ENCODE measurements at places on chromosomes 4 and X.

DNA sequence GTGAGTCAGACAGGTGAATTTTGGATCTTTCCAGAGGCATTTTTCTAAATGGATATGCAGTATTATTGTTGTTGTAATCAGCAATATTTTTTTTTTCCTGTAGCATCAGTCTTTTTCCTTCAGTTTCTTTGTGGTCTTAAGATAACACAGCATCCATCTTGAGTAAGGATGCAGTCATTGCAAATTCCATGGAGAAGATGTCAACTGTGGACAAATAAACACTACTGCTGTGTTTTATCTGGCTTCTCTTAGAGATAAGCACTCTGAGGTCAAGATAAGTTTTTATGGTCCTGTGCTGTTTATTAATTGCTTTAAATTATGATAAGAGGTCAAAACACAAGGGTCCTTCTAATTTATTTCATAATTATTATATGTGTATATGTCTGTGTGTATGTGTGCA lies 1255.7 kb downstream of the ADGRL3 start:
- H3K27me3 ChIP-seq: no peaks in the 10 kb centered on the region
- H3K4me1 ChIP-seq: no peaks in the 10 kb centered on the region
- no peak overlapping the region for H3K27ac ChIP-seq
- DNase-seq: no peak

DNA sequence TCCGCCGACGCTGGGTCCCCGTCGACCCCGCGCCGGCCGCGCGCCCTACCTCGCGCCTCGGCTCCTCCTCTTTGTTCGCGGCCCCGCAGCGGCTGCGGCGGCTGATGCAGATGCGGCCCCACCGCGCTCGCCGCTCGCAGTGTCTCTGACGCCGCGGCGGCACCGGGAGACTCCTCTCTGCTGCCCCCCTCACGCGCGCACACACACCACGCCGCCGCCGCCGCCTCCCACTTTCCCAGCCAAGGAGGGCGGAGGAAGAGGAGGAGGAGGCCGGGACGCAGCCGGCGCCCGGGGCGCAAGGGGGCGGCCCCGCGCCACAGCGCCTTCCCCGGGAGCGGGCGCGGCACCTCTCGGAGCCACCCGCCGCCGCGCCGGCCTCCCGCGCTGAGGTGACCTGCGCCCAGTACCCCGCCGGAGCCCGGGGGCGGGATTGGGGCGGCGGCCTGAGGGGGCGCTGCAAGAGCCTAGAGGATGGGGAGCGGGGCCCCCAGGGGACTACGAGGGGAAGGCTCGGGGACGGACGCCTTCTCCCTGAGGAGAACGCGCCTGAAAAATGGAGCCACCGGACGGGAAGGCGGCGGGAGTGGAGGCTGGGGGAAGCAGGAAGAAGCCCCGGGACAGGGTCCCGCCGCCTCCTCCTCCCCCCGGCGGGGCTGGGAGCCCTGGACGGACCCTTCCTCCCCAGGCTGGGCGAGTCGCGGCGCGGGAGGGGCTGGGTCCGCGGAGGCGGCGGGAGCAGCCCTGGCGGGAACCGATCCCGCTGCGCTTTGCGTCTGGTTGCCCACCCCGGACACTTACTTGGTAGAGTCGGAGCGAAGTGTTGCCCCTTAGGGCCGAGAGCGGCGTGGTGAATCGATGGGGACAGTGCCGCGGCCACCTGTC lies at the start of gene SH3RF1:
SH3RF1 (minus strand) TSS at position 147 of the 882 bp plus-strand sequence. CDS start 1,744 bp downstream, outside the sequence.
- H3K36me3 ChIP-seq: no peaks in the 10 kb centered on the region
- DNase-seq: peak; percentile 27
- H3K27ac ChIP-seq: no peak within 1 kb of the TSS
- peaks cover 28% of the 10 kb centered on the region for H3K27me3 ChIP-seq
- no peak within 1 kb of the TSS for H3K4me3 ChIP-seq

DNA sequence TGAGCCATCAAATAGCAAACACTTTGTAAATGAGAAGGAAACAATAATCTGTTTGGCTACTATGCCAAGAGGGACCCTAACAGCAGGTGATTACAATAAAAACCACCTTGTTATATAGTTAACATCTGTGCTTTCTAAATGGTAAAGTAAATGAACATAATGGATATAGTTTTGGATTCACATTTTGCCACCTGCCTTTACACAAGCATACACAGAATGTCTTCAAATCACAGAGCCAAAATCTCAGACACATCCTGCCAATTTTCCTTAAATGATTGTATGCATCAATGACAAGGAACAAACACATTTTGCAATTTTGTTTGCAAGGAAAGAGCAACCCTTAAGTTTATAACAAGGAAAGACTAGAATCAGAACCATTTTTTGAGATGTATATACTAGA lies 334.2 kb downstream of the FSTL5 start:
- no peak for DNase-seq
- H3K27me3 ChIP-seq: no peaks in the 10 kb centered on the region
- no peak overlapping the region for H3K4me3 ChIP-seq
- no peak overlapping the region for H3K27ac ChIP-seq
- no peaks in the 10 kb centered on the region for H3K4me1 ChIP-seq

DNA sequence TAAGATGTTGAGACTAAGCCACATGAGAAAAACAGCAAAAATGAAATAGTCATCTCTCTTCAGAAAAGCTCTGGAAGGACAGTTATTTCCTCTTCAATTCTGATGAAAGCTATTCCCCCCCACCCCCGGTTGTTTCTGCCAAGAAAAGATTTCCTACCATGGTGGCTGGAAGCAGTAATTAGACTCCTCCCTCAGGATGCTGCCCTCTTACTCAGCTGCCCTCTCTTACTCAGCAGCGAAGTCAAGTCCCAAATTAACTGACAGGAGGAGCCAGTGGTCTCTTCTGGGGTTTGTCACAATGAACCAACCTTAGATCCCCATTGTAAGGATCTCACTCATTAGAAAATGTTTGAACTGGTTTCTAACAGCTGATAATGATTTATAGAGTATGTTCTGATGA lies 38.0 kb downstream of the GPM6B start:
- no peaks in the 10 kb centered on the region for H3K27me3 ChIP-seq
- no peak overlapping the region for H3K27ac ChIP-seq
- H3K4me3 ChIP-seq: no peak overlapping the region
- peaks cover 16% of the 10 kb centered on the region for H3K36me3 ChIP-seq

GRCh38 chr4:180280076-180280475 lies 1963.1 kb upstream of the TENM3 start:
- DNase-seq: no peak
- no peak overlapping the region for H3K27ac ChIP-seq
- no peaks in the 10 kb centered on the region for H3K36me3 ChIP-seq
- no peaks in the 10 kb centered on the region for H3K27me3 ChIP-seq
- no peaks in the 10 kb centered on the region for H3K4me1 ChIP-seq
- no peak overlapping the region for H3K4me3 ChIP-seq

DNA sequence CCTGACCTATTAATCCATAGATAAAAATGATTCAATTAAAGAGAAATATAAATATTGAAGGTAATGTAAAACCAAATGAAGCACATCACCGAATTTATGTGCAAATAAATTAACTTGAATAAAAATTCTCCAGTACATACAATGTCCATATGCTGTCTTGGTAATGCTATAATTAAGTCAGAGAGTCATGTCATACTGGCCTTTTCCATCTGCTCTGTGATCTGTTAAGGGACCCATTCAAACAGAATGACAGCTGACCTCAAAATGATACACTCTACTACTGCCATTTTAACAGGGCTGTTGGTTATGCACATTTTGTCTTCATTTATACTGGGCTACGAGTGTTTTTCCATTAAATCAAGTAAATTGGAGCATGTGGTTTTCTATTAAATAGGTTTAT lies 99.3 kb downstream of the TEX13A start:
- DNase-seq: no peak
- no peaks in the 10 kb centered on the region for H3K27me3 ChIP-seq
- no peak overlapping the region for H3K27ac ChIP-seq

- H3K27me3 ChIP-seq: no peaks in the 10 kb centered on the region
- H3K4me3 ChIP-seq: no peak overlapping the region
- no peak for DNase-seq
- no peak overlapping the region for H3K27ac ChIP-seq
- H3K36me3 ChIP-seq: no peaks in the 10 kb centered on the region
These were observed 195.4 kb upstream of the PPP1R2C start for GRCh38 chrX:42973321-42973720.

- H3K36me3 ChIP-seq: no peaks in the 10 kb centered on the region
- H3K27me3 ChIP-seq: no peaks in the 10 kb centered on the region
- H3K4me3 ChIP-seq: no peak overlapping the region
- DNase-seq: no peak
- no peak overlapping the region for H3K27ac ChIP-seq
These were observed 90.0 kb downstream of the MAGEE1 start for GRCh38 chrX:76517544-76517943.

DNA sequence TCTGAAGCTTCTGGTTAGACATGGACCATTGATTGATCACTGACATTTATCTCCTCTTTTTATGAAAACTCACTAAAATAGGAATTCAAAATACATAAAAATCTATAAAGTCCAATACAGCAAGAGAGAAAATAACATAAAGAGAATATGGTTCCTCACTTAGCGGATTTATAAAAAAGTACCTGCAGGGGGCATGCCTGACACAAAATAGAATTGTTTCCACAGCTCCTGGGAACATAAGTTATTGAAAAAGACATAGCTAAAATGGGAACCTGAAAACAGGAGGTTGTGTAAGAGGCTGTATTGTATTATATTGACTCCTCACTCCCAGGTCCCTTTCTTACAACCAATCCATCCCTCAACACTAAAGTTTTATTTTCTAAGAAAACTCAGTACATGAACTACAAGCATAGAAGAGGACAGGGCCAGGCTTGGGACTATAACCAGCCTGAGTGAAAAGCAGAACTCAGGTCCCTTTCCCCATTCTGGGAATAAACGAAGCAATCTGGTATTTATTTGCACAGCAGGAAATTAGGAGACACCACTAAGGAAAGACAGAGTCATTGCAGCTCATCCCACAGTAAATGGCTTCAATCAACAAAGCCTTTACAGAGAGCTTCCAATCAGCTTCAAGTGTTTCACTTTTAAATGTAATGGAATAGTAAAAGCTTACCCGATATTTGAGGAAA lies 121.1 kb upstream of the NDST4 start:
- H3K27me3 ChIP-seq: no peaks in the 10 kb centered on the region
- no peaks in the 10 kb centered on the region for H3K4me1 ChIP-seq
- DNase-seq: no peak
- H3K4me3 ChIP-seq: no peak overlapping the region

- H3K4me3 ChIP-seq: no peak overlapping the region
- no peak overlapping the region for H3K27ac ChIP-seq
- no peak for DNase-seq
- H3K27me3 ChIP-seq: no peaks in the 10 kb centered on the region
- H3K36me3 ChIP-seq: no peaks in the 10 kb centered on the region
These were observed 191.3 kb downstream of the OR13H1 start for GRCh38 chrX:131735127-131735526.

DNA sequence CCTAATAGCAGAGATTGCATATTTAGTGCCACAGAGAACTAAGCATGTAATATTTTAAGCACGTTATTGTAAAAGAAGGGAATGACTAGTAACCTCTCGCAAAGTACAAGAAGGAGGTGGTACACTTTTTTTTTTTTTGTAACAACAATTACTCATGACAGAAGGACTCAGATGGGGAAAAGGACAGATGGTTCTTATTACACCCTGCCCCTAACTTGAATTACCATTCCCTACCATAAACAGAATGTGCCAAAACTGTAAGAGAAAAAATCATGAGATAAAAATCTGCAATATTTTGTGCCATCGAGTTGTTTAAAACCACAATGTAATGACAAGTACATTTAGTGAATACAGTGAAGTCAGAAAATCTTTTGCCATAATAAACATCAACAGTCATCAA lies 33.0 kb upstream of the RAPGEF2 start:
- DNase-seq: no peak
- no peaks in the 10 kb centered on the region for H3K36me3 ChIP-seq
- no peaks in the 10 kb centered on the region for H3K4me1 ChIP-seq
- H3K4me3 ChIP-seq: no peak overlapping the region

GRCh38 chr4:99379571-99379970 lies 27.0 kb upstream of the ADH1C start:
- H3K27me3 ChIP-seq: peaks cover 5% of the 10 kb centered on the region
- no peak overlapping the region for H3K27ac ChIP-seq
- no peak overlapping the region for H3K4me3 ChIP-seq
- H3K36me3 ChIP-seq: no peaks in the 10 kb centered on the region
- no peaks in the 10 kb centered on the region for H3K4me1 ChIP-seq

DNA sequence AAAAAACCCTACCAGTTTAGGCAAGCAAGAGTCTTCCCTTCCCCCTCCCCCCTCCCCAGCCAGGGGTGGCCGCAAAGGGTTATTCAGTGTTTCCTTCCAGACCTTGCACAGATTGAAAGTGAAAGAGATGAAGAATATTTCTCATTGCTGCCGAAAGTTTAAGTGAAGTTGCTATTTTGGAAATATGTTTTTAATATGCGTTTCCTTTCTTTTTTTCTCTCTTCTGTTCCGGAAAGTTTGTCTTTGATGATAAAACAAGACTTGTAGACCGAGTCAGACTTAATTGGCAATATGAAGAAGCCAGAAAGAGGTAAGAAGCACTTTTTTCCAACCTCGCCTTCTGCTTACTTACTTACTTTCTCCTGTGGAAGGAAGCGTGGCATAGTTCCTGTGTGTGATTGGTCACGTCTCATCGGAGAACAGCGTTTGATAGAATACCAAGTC lies 58.5 kb upstream of the CLCN4 start:
- H3K4me3 ChIP-seq: peak overlapping the region; percentile 98
- H3K36me3 ChIP-seq: peaks cover 3% of the 10 kb centered on the region
- peak overlapping the region; percentile 79 for H3K27ac ChIP-seq
- H3K27me3 ChIP-seq: no peaks in the 10 kb centered on the region

- H3K27me3 ChIP-seq: peaks cover 2% of the 10 kb centered on the region
- H3K4me3 ChIP-seq: no peak overlapping the region
- H3K36me3 ChIP-seq: no peaks in the 10 kb centered on the region
- no peak overlapping the region for H3K27ac ChIP-seq
- no peaks in the 10 kb centered on the region for H3K4me1 ChIP-seq
These were observed 51.3 kb upstream of the EXOC1L start for GRCh38 chr4:55768291-55768690.

DNA sequence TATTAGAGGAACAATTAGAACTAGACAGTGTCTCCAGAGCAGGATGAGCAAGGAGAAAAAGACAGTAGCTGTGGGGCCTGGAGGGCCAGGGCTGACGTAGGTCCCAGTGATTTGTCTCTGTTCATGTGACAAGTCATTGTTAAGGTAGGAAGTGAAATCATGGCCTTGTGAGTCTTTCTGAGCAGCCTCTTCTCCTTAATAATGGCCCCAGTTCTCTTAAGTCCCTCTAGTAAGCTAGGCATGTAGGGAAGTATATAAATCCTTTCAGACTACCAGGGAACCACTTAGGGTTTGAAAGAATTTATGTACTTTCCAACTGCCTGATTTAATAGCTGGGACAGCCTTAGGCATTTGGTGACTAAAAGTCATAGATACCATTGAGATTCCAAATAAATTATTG lies 133.0 kb downstream of the KLHL8 start:
- no peaks in the 10 kb centered on the region for H3K27me3 ChIP-seq
- peaks cover 34% of the 10 kb centered on the region for H3K36me3 ChIP-seq
- H3K4me1 ChIP-seq: no peaks in the 10 kb centered on the region
- no peak for DNase-seq
- no peak overlapping the region for H3K4me3 ChIP-seq

DNA sequence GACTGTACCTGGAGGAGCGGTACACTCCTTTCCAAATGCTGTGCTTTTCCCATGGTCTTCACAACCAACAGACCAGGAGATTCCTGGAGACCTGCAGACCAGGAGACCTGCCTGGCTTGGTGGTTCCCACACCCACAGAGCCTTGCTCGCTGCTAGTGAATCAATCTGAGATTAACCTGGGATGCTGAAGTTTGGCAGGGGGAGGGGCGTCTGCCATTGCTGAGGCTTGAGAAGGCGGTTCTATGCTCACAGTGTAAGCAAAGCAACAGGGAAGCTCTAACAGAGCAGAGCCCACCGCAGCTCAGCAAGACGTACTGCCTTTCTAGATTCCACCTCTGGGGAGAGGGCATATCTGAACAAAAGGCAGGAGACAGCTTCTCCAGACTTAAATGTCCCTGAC lies 34.5 kb upstream of the FAAH2 start:
- no peak for DNase-seq
- H3K27ac ChIP-seq: no peak overlapping the region
- no peak overlapping the region for H3K4me3 ChIP-seq
- no peaks in the 10 kb centered on the region for H3K36me3 ChIP-seq
- no peaks in the 10 kb centered on the region for H3K4me1 ChIP-seq

All from CD4-positive, CD25-positive, alpha-beta regulatory T cell (primary cell).